CD4-positive, alpha-beta T cell treated with Interleukin-15 for 4 hours (primary cell): ENCODE measurements at places on chromosomes 12 and 14.
A peak's percentile ranks its signal among the peaks of the same experiment; 100 is the strongest.

GRCh38 chr12:32702473-32702872 lies 23.4 kb downstream of the DNM1L start:
- no peak for DNase-seq

DNA sequence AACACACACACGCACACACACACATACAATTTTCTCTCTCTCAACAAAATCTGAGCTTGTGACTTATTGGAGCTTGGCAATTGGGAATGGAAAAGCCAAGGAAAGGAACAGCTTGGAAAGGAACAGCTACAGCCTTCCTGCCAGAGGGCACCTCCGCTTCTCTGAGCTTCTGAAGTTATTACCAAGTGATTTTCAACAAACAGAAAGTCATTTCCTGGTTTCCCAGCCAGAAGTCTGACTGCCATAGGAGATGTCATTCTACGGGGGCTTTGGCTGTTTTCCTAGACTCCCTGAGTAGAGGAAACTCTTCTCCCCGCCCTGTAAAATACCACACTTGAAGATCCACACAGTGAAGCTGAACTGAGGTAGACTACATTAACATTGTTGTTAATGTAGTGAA lies 198.3 kb downstream of the CFAP54 start:
- DNase-seq, result no peak

DNA sequence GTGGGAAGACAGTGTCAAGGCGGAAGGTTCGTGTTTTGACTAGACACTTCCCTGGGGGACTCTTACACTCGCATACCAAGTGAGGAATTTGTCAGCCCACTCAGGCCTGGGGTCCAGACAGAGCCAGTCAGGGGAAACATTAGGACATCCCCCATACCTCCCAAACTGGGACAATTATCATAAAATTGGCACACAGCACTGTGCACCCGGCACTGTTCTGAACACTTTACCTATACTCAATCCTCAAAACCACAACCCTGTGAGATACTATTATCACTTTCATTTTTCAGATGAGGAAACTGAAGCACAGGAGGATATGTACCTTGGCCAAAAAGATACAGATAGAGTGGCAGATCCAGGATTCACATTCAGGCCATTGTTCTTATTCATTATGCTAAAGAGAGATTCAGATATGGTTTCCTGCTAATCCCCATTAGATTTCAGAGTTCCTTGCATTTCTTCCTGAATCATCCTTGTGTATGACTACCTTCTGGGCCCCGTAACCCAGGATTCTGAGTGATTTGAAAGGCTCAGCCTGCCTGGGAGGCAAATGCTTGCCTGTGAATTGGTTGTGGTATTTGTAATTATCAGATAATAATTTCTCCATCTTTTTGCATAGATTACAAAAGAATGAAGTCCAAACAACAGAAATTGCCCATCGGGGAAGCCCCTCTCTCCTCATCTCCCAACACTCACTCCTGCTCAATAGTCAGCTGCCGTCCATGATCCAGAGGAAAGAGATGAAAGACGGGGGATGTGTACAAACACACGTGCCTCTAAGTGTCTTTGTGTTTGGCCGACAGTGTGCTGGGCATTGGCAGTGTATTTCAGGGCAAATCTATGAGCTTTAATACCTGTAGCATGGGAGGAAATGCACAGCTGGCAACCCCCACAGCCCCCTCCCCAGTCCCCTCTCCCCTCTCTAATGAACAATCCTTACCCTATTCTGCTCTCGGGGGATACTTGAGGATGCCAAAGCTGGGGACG lies 4.6 kb downstream of the TAC3 start:
- DNase-seq, result peak; percentile 22

GRCh38 chr14:91229743-91230200 lies 14.7 kb downstream of the GPR68 start:
- peak; percentile 77 for DNase-seq

GRCh38 chr12:63911341-63911740 lies 66.8 kb downstream of the SRGAP1 start:
- no peak for DNase-seq

DNA sequence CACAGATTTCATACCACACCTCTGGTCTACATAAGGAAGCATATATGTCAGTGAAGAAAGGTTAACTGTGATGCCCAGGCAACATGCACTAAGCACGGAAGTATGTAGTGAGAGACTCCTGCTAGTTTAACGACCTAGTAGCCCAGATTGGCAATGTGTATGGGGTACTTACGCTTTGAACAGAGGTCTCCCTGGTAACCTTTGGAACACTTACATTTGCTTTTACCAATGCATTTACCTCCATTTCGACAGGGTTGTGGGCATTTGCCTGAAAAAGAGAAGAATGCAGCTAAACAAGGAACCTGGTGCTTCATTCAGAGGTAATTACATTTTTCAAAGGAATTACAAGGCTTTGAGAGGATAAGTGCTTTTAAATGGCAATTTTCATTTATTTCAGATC lies 65.2 kb downstream of the WIF1 start:
- DNase-seq, result no peak

DNA sequence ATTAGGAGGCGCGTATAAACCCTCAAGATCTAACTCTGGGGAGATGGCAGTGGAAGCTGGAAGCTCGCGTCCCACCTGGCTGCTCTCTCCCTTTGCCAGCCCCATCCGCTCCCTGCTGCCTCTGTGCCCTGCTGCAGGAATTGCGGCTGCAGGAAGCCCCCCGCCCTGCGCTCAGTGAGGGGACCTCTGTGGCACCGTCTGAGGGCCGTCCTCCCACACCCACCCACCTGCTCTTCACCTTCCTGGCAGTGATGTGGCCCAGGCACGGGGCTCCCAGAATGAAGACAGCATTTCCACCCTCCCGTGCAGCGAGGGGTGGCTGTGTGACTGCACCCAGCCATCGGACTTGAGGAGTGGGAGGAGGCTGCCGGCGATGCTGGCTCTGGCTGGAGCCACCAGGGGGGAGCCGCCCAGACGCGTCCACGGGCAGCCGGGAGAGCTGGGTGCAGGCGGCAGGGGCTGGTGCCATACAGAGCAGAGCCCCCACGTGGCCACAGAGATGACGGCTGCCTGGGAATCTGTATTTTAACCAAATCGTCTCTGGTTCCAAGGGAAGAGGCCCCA lies 28.3 kb upstream of the GALNT9 start:
- no peak for DNase-seq

GRCh38 chr12:47938093-47938492 lies 25.3 kb upstream of the TMEM106C start:
- no peak for DNase-seq

DNA sequence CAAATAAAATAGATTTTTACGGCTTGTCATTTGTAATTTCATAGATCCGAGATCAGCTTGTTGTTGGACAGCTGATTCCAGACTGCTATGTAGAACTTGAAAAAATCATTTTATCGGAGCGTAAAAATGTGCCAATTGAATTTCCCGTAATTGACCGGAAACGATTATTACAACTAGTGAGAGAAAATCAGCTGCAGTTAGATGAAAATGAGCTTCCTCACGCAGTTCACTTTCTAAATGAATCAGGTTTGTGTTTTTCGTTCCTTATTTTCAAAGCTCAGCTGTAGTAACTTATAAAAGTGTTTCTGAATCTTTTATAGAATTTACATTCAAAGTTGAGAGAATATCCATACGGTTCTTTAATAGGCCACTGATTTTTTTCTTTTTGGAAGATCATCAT lies 89.1 kb downstream of the LRRK2 start:
- DNase-seq, result no peak

DNA sequence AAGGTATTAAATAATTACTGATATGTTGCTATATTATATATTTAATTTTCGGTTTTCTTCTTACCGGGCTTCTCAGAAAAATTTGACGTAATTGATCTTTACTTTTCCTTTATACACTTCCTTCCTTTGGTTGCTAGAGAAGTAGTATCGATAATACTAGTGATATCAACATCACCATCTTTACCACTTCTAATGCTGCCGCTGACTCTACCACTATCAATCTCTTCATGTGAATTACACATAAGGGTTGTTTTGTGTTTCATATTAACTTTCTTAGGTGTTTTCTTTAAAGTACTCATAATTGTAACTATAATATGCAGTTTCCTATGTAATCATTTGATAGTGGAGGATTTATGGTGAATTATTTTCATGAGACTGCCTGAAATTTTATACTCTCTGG lies 30.9 kb upstream of the KLRF1 start:
- peak; percentile 60 for DNase-seq

DNA sequence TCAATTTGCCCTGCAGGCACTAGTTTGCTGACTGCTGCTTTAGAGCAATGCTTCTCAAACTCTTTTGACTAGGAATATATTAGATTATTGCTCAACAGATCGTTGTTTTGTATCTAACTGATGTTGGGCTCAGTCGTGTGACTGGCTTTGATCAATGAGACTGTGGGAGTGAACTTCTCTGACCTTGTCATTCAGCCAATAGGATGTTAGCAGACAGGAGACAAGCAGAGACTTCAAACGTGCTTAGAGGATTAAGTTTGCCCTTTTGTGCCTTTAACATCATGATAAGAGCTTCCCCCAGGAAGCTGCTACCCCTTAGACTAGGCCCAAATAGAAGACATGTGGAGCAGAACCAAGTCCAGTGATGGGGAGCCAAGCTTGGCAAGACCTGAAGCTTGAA lies 76.7 kb upstream of the ELK3 start:
- no peak for DNase-seq

- no peak for DNase-seq
Observed at GRCh38 chr14:77306416-77306815, 14.3 kb downstream of the POMT2 start.

- no peak for DNase-seq
Observed at GRCh38 chr14:70642303-70643235, 853 bp downstream of the TTC9 start.

GRCh38 chr14:98931911-98932310 lies 340.1 kb downstream of the BCL11B start:
- DNase-seq, result peak; percentile 70

GRCh38 chr14:23579311-23579630 lies 681 bp upstream of the JPH4 start:
- no peak for DNase-seq

- DNase-seq, result no peak
Observed at GRCh38 chr14:81555051-81555450, 21.4 kb upstream of the SEL1L start.

DNA sequence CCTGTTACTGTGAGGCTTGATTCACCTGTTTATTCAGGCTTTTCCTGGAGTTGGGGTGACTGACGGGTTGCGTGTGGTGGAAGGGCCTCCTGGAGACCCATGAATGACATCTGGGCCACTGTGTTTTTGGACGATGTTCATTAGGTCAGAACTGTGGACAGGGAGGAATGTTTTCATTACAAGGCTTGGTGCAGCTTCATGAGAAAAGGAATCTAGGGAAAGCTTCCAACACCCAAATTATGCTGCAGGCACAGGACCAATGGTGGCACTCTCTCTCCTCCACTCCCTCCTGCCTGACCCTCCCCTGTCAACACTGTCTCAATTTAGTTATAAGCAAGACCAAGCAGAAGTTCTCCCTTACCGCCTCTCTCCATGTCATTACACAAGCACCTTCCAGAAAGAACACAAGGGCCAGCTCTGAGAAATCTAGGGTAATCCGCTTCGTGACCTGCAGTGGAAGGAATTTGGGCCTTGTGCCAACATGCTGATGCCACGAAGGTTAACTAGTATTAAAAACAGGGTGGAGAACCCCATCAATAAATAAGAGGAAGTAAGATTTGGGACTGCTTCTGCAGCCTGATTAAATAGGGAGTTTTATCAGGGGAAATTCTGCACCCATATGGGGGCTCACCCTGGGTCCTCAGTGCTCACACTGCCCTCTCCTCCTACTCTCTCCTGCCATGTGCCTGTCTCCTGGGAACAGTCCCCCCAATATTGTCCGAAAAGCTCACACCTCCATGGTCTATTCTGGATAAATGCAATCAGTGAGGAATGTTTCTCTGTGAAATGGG lies 200.3 kb downstream of the KTN1 start:
- no peak for DNase-seq

DNA sequence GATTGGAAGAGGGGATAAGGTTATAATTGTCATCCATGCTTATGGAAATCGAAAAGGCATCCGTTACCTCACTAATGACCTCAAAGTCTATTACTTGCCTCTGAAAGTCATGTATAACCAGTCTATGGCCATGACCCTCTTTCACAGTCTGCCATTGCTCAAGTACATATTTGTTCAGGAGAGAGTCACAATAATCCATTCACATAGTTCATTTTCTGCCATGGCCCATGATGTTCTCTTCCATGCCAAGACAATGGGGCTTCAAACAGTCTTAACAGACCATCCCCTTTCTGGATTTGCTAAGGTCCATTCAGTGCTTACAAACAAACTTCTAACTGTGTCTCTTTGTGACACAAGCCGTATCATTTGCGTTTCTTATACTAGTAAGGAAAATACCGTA lies 5.4 kb downstream of the GAS2L3 start:
- no peak for DNase-seq
